ENCODE measurements at places on chromosomes 5 and 9.

DNA sequence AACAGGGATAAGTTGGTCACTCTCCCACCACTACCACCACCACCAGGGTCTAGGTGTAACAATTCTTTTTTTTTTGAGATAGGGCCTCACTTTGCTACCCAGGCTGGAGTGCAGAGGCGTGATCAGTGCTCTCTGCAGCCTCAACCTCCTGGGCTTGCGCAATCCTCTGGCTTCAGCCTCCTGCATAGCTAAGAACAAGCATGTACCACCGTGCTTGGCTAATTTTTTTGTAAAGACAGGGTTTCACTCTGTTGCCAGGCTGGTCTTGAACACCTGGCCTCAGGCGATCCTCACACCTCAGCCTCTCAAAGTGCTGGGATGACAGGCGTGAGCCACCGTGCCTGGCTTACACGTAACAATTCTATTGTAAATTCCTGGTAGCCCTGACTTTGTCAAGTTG is 27.5 kb downstream of the CORO2A start:
- DNase-seq, result no peak

DNA sequence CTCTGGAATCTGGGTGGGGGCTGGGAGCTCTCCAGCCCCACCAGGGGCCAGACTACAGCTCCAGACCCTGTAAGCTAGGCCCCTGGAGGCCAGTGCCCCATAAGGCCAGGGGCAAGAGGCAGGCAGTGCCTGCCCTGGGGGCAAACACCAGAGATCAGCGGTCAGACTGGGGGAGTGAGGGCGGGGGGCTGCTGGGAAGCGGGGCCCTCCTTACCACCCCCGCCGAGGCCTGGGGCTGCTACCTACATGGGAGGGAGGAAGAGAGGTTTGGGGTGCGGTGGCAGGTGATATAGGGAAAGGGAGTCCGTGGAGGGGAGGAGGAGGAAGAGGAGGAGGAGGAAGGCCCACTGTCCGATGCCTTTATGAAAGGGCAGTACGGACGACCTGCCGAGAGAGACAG is 12.7 kb downstream of the PRR7 start:
- no peak for DNase-seq

GRCh38 chr9:20030671-20031070 is 241.8 kb upstream of the SLC24A2 start:
- DNase-seq, result no peak

GRCh38 chr9:13470836-13471235 is 191.3 kb upstream of the MPDZ start:
- DNase-seq, result no peak

GRCh38 chr9:5536684-5537083 is 26.4 kb downstream of the PDCD1LG2 start:
- no peak for DNase-seq

GRCh38 chr9:21413151-21413550 is 4.2 kb downstream of the IFNA8 start:
- no peak for DNase-seq

DNA sequence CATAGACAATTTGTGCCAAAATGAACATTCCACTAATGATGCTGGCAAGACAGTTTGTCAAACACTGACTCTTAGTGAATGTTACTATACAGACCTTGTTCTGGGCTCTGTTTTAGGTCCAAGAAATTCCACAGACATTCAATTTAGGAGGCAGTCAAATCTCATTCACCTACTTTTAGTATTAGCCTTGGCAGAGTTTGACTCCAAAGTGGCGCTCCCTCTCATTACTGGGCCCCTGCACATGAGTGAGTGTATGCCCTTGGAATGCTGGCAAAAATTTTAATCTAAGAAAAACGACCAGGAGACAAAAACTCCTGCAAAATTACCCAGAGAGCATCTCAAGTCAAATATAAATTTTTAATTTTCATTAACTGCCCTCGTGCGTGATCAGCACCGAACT is 94.9 kb upstream of the SLC27A6 start:
- DNase-seq, result no peak

- peak; percentile 11 for DNase-seq
These were observed 115.3 kb upstream of the VLDLR start for GRCh38 chr9:2506321-2506720.

DNA sequence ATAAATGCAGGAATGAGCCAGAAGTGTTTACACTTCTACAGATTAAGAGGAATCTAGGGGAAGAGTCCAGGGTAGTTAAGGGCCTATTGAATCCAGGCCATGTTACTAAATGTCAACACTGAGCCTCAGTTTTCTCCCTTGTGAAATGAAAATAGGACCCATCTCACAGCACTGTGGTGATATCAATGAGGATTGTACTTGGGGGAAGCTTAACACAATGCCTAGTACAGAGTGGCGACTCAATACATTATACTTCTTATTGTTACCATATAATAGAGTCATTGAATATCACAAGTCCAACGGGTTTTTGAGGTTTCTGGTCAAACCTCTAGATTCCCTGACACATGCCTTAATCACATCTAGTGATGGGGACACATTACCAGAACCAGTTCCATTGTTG is 4.6 kb downstream of the TRUB2 start:
- DNase-seq, result no peak

DNA sequence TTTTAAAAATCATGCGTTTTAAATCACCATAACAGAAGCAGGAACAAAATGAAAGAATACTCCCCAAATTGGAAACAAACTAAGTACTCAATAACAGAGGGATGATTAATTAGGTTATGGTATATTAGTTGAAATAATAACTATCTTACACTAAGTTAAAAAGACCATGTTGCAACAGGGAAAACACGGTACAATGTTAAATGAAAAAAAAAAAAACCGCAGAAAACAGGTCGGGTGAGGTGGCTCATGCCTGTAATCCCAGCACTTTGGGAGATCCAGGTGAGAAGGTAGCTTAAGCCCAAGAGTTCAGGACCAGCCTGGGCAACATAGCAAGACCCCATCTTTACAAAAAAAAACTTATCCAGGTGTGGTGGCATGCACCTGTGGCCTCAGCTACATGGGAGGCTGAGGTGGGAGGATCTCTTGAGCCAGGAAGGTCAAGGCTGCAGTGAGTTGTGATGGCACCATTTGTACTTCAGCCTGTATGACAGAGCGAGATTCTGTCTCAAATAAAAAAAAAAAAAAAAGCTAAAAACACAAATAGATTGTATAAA is 2.4 kb upstream of the PTPN3 start:
- DNase-seq, result no peak

- DNase-seq, result no peak
These were observed 29.8 kb downstream of the FBXL7 start for GRCh38 chr5:15529821-15530220.
